ENCODE measurements at places on chromosomes 12 and 14.
A peak's percentile ranks its signal among the peaks of the same experiment; 100 is the strongest.

- no peak for DNase-seq
These were observed 47.1 kb downstream of the BCAT1 start for GRCh38 chr12:24901576-24902461.

DNA sequence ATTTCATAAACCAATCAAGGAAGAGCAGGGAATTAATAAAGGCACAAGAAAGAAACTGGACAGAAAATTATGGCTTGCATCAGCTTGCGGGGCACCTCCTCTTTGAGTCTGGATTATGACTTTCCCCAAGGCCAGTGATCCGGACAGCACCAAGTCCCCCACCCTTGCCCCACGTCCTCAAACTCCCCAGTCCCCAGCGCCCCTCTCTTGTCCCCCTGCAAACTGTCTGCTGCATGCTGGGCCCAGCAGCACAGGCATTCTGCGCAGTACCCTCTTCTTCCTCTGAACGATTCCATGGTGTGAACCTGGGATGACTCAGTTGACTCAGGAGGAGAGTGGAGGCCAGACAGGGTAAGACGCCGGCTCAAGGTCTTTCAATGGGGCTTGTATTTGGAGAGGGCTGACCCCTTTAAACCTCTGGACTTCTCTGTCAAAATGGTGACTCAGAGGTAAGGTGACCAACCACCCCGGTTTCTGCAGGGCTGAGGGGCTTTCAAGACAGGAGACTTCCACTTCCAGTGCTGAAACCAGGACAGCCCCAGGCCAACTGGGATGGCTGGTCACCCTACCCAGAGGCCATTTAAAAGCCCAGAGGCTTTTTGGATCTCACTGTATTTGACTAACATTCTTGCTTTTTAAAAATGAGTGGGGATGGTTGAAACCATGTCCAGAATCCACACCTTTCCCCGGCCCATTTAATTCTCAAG lies 13.5 kb downstream of the C14orf132 start:
- DNase-seq: no peak

DNA sequence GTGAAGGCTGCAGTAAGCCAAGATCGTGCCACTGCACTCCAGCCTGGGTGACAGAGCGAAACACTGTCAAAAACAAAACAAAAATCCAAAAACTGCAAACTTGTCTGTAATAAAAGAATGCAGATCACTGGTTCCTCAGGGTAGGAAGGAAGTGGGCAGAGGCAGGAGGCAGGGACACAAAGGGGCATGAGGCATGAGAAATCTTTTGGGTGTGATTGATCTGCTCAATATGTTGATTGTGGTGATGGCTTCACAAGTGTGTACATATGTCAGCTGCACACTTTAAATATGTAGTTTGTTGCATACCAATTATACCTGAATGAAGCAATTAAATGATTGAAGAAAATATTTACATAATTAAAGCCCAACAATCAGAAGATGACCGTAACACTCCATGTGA lies 117.6 kb downstream of the CMAS start:
- no peak for DNase-seq

DNA sequence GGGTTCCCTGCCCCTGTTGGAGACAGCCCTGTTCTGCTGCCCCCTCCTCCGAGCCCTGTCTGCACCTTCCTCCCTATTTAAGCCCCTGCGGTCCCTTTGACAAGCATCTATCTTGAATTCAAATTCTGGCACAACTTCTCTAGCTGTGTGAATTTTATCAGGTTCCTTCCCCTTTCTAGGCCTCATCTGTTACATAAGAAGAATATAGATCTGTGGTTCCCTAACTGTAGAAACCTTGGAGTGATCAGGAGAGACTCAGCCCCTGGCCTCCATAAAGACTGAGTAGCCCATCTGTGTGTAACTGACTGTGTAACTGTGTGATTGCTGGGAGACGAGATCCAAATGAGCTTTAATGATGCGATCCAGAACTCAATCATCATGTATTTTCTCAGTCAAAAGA lies 13.0 kb upstream of the RACGAP1 start:
- no peak for DNase-seq

GRCh38 chr12:74227846-74228545 lies 309.6 kb upstream of the ATXN7L3B start:
- no peak for DNase-seq

DNA sequence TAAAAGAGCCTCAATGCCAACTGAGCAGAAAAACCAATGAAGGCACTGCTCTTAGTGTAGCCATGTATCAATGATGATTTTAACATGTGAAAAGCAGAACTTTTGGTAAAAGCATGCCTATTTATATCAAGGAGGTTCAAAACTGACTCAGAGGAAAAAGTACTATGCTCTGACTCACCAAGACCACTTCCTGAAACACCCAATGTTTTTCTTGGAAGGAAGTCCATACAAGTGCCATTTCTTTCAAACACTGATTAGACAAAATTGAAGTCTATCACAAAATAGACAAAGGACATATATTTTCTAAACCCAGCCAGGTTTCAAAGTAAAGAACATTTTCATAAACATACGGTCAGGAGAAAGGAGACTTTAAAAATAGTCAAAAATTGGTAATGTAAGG lies 88.6 kb downstream of the EPS8 start:
- peak; percentile 91 for DNase-seq

DNA sequence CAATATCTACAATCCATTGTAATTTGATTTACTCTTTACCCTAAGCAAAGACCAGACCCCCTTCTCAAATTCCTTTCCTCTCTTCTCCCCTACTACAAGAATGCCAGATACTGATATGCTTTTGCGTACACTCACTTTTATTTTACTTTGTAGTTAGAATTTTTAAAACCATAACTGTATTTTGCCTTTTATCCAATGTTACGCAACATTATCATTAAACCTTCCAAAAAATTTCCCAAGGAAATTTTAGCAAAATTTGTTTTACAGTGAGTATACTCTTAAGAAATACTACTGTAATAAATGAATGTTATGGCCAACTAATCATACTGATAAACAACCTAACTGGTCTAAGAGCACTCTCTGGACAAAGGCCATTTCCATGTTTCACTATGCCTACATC lies 22.3 kb downstream of the ATP2B1 start:
- no peak for DNase-seq

GRCh38 chr14:96754162-96754844 lies 42.9 kb upstream of the VRK1 start:
- no peak for DNase-seq

DNA sequence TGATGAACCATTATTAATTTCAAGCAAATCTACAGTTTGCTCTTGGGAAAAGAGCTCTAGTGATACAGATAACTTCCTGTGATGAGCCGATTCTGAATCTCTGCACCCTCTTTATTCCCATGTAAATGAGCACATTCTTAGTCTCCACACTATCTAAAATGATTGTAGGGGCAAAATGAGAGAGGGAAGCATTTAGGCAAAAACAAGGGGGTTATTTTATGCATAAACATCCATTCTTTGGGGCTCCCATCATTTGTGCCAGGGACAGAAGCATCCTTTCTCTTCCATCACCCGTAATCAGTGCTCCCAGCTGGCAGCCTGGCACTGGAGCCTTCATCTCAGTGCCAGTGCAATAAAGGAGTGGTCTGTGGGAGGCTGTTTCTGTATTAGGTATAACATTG lies 1.7 kb upstream of the GPD1 start:
- no peak for DNase-seq

DNA sequence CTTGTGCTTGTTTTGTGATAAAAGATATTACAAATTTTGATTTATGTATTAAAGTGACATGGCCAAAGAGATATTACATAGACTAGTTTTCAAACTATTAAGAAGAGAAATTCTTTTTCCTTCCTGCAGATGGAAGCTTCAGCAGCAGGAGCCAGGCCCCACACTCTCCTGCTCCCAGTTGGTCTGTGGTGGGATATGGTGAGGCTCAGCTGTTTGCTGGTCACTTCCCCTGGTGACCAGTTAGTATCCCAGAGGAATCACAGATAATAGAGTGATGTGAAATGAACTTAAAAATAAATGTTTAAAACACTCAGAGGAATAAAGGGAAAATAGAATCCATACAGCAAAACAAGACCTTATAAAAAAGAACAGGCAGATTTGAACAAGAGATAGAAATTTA lies 154.7 kb downstream of the KTN1 start:
- DNase-seq: no peak

DNA sequence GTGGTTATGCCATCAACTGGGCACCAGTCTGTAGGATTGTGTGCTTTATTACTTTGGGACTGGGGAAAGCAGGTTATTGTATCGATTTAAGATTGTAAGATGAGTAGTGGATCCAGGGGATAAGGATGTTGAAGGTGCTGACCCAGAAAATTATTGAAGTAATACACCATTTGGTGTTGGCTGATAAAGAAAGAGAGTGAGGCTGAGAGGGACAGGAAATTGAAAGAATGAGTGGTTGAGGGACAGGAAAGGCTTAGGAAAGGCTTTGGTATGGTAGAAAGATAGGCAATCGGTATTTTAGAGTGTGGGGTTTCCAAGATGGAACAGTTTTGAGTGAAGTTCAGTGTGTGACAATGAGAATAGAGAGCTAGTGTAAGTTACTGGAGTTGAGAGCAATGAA lies 12.3 kb downstream of the PPHLN1 start:
- no peak for DNase-seq

DNA sequence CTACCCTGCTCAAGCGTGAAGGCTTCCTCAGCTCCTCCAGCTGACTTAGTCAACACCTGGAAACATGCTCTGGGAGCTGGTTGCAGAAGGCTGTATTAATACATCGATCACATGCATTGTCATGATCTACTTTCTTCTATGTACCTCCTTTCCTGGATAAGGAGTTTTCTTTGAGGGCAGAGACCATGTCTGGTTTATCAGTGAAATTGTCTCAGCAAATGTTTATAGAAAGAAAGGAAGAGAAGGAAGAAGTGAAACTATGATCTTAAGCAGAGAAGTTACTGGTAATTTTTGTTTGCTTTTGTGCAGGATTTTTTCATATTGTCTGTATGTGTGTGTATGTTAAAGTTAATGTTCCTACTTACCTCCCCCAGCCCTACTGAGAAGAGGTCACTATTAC lies 4.5 kb downstream of the DYRK4 start:
- no peak for DNase-seq

DNA sequence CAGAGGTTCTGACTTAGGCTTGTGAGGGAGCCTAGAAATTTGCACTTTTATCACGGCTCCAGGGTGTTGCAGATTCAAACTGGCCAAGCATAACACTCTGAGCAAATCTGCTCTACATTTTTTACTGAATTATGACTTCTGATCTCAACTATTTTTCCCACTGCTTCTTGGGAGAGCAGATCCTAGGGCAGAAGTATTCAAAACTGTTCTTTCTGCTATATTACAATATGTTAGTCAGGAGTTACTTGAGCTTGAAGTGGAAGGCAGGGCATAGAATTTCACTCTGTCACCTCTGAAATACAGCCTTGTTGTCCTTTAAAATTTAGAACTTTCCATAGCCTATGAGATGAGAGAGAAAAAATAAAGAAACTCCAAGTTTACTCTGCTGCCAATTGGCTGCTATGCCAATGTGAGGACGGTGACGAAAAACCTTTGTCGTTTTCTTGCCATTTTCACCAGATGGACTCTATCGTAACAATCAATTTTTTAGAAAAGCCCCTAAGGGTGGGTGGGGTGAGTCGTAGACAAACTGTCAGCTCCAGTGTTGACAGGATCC lies 16.4 kb upstream of the KERA start:
- DNase-seq: peak; percentile 53

DNA sequence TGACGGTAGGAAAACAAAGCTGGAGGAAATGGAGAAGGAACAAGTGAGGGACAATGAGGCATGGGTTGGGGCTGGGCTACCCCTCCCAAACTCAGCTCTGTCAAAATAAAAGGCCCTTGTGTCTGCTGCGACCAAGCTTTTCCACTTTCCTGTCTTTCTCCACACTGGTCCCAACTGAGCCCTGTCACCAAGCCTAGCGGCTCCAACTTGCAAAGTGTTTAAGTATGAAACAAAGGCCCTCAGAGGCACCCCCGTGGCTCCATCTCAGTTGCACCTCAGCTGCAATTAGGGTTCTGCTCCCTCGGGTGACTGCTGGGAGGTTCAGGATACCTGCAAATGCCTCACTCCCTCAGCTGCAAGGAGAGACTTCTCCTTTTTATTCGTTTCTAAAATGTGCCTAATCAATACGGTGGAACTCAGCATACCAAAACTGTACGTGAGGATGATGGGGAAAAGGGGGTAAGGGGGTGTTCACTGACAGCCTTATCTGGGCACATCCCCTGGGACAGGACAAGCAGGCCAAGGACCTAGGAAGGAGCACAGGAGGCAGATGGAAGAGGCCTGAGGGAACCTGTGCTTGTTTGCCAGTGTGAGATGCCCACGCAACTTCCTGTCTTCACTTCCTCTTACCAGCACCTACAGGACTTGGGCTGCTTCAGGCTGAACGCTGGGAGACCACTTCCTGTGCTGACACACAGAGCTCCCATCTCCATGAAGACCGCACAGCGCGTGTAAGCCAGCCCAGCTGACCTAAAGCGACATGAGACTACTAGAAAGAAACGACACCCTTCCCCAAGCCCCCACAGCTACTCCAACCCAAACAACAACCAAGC lies 8.9 kb downstream of the VAMP1 start:
- no peak for DNase-seq

DNA sequence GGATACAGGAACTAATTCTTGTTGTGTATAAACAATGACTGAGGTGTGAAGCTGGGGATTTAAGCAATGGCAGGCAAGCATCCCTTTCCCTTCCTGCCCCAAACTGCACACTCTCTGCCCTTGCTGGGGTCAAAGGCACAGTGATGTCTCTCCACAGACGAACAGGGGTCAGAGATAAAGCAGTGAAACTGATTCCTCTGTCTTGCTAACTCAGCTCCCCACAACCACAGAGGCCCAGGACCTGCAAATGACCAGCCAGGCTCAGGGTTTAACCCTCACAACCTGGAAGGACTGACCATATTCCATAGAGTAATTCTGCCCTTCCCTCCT lies 67.2 kb downstream of the CCDC88C start:
- DNase-seq: no peak

GRCh38 chr12:39990122-39991101 lies 115.5 kb downstream of the SLC2A13 start:
- no peak for DNase-seq

DNA sequence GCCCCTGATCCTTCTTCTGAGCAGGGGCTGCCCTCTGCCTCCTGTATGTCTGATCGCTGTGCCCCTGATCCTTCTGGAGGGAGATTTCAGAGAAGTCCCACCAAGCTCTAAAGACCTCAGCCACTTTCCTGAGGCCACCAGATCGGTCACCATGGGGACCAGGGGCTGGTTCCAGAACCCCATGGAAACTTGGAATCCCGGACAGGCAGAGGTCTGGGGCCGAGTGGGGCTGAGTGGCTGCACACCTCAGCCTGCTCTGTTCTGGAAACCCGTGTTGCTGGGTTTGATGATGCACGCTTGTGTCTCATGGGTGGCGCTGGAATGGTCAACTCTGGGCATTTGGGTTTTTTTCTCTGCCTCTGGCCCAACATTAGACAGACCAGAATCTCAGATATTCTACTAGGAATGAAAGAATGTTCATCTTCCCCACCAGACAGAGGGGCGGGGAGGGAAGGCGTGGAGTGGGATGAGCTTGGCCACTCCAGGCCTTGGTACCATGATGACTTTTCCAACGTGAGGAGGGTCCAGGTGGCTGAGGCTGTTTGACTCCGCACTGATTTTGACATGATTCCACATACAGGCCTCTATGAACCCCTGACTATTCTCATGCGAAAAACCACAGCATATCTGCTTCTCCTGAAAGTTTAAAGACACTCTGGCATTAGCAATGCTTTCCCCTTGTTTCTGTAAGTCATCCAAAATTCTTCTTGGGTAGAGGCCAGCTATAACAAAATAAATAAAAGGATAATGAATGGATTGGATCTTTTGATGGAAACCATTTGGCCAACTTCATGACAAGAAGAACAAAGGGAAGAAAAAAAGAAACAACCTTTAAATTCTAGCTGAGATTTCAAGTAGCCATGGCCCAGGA lies 114.5 kb downstream of the ADGRD1 start:
- no peak for DNase-seq

Measured in stromal cell of bone marrow (primary cell).